ENCODE measurements at places on chromosomes 11 and 22.

DNA sequence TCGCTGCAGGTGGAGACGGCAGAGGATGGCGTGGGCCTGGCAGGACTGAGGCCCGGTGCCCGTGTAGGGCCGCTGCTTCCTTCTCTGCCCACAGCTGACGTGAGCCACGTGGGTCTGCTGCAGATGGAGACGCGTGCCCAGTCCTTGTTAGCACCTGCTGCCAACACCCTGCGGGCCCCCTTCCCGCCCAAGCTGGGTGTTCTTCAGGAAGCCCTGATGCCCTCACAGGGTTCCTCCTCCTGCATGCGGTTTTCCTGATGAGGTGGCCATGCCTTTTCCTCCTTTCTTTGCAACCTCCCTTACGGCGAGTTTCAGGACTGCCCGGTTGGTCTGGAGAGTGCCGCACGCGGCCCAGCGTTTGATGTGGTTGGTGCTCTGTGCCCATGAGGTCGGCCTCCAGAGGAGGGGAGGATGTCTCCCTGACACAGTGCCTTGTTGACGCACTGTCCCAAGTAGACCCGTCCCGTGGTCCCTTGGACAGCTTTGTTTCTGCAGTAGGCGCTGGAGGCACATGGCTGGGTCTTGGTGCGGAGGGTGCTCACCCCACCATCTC lies 44.7 kb downstream of the AP2A2 start:
- H3K36me3 ChIP-seq, result peaks cover 14% of the 10 kb centered on the region
- DNase-seq, result no peak
- H3K27me3 ChIP-seq, result no peaks in the 10 kb centered on the region
- no peak overlapping the region for H3K4me3 ChIP-seq
- no peak overlapping the region for H3K27ac ChIP-seq
- H3K4me1 ChIP-seq, result peaks cover 11% of the 10 kb centered on the region

GRCh38 chr11:118334745-118335144 lies 7.8 kb downstream of the CD3D start:
- DNase-seq, result no peak
- no peaks in the 10 kb centered on the region for H3K4me1 ChIP-seq
- H3K27ac ChIP-seq, result no peak overlapping the region

GRCh38 chr11:93849201-93849600 lies 1.2 kb downstream of the VSTM5 start:
- no peak overlapping the region for H3K4me3 ChIP-seq
- peak; percentile 16 for DNase-seq
- H3K36me3 ChIP-seq, result no peaks in the 10 kb centered on the region

DNA sequence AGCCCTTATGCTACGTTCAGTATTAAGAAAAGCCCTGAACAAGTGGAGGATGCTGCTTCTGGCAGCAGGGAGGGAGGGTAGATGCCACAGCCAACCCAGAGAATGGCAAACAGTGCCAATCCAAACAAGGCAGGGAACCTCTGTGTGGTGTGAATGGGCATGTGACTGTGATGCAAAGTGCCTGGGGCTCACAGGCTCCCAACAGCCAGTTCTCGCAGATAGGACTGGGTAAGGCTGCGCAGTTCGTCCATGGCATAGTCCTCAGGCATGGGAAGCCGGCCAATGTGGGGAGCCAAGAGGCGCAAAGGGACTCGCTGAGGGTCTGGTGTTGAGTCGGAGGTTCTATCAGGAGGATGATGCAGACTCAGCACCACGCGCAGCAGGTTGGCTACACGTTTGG lies 4.8 kb upstream of the CHRNA10 start:
- no peak for DNase-seq
- peaks cover 61% of the 10 kb centered on the region for H3K36me3 ChIP-seq
- no peaks in the 10 kb centered on the region for H3K4me1 ChIP-seq
